Mammary microvascular endothelial cell (primary cell): ENCODE measurements at places on chromosomes 4 and X. TPM values are rescaled to one million over a fixed set of nuclear protein-coding genes. Genes with fewer than 3 reads are reported as not detected.

COL4A5 gene
- total RNA-seq: 8.1 and 18.1 TPM in 2 replicates

TKTL2 gene
- not detected in 2 replicates for total RNA-seq

CENPVL2 gene
- not detected in 2 replicates for total RNA-seq

DUSP21 gene
- total RNA-seq: not detected in 2 replicates

FAM184B gene
- not detected in 2 replicates for total RNA-seq

GRID2 gene
- total RNA-seq: not detected in 2 replicates

CEP135 gene
- 5.1 and 6.1 TPM in 2 replicates for total RNA-seq

CLDN22 gene
- total RNA-seq: not detected in 2 replicates

CXXC4 gene
- not detected in 2 replicates for total RNA-seq

AASDH gene
- total RNA-seq: 6.0 and 6.8 TPM in 2 replicates

TLR7 gene
- total RNA-seq: not detected in 2 replicates

CENPVL1 gene
- total RNA-seq: not detected in 2 replicates

NUDT10 gene
- total RNA-seq: 0.20 and 0.69 TPM in 2 replicates

GDI1 gene
- total RNA-seq: 67.5 and 88.0 TPM in 2 replicates

NSG1 gene
- 2.4 and 2.7 TPM in 2 replicates for total RNA-seq

XAGE2 gene
- not detected in 2 replicates for total RNA-seq

PDGFRA gene
- total RNA-seq: 0.13 and 0.30 TPM in 2 replicates

APELA gene
- not detected in 2 replicates for total RNA-seq

FHIP1A gene
- total RNA-seq: 0.40 and 1.4 TPM in 2 replicates

VCX gene
- total RNA-seq: not detected in 2 replicates

AFP gene
- total RNA-seq: not detected in 2 replicates

TMPRSS11A gene
- total RNA-seq: not detected in 2 replicates

LUZP4 gene
- not detected in 2 replicates for total RNA-seq
